ENCODE measurements at places on chromosomes 6 and 20.

- DNase-seq: no peak
These were observed 68.3 kb downstream of the ANKS1A start for GRCh38 chr6:34957231-34957783.

DNA sequence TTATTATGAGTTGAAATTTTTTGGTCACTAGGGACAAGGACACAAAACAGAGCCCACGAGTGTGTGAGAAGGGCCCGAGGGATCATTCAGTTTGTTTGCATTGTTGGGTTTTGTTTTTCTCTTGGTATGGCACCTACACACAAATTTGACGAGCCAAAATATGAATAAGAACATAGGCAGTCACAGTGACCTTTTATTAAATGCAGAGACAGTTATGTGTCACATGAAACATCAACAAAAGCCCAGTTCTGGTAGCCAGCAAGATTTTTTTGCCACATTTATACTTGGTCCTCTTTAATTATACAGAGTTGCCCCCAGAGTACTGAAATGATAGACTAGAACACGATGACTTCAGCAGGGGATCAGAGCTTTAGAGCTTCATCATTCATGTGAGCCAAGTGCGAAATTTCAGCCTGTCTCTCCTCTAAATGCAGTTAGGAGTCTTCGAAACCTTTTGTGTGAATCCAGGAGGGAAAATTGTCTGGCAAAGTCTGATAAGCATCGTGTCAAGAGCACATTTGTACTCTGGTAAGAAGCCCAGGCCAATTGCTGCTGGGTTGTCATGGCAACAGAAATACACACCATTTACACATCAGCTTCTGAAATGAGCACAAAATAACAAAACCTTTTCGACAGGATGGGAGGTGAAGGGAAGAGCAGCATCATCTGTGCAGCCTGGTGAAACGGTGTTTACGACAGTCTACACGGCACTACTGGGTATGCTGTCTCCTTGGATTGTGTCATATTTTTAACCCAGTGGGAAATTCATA lies 79.2 kb upstream of the RIPOR2 start:
- peak; percentile 81 for DNase-seq

GRCh38 chr20:7010527-7010926 lies 243.0 kb downstream of the BMP2 start:
- no peak for DNase-seq

GRCh38 chr20:62924442-62925075 lies 1.7 kb downstream of the DIDO1 start:
- peak; percentile 53 for DNase-seq

DNA sequence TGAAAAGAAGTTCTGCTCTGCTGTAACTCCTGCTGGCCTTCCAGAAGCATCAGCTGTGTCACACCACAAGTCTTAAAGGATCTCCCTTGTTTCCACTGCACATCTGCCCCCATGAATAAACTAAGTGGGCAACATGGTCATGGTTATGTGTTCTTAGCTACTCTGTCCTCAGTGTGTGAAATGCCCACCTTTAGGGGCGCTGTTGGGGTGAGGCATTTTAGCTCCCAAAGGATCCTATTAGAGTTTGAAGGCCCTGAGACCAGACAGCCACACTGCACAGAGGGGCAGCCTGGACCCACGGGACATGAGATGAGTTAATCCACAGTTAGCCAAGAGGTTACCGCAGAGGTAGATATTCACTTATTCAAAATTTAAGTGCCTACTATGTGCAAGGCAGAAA lies 294.3 kb upstream of the QKI start:
- DNase-seq: no peak

GRCh38 chr6:104940893-104941728 lies 15.8 kb upstream of the LIN28B start:
- peak; percentile 12 for DNase-seq

GRCh38 chr6:1527073-1527457 lies 82.7 kb upstream of the FOXC1 start:
- DNase-seq: peak; percentile 68

- DNase-seq: no peak
These were observed 33.8 kb downstream of the PLEKHG1 start for GRCh38 chr6:150633486-150633834.

DNA sequence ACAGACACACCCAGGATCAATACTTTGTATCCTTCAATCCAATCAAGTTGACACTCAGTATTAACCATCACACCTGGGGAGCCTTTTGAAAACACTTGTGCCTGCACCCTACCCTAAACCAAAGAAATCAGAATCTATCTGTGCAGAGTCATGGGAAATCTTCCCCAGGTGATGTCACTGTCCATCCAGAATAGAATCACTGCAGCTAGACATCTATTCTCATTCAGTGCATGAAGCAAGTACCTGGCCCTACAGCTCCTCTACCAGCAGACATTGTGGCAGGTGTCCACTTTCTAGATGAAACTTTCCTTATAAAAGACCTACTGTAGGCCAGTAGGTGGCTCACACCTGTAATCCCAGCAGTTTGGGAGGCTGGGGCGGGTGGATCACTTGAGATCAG lies 262.4 kb upstream of the MARCKS start:
- DNase-seq: no peak

- DNase-seq: no peak
These were observed 79.8 kb downstream of the DOK5 start for GRCh38 chr20:54555150-54555549.

DNA sequence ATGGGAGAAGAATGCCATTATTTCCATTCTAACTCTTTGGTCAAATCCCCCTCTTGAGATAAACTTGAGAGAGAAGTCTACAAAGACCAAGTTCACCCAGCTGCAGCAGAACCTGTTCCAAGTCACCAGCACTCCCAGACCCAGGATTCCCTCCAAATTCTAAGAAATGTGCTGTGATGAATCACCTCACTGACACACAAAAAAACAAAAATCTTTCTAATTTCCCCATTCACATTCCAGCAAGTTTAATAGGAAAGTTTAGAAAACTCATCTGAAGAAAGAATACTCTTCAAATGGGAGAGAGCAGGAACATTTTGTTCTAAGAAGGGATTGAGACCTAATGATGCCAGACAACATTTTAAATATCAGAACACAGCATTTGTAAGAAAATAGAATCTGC lies 213.6 kb upstream of the PLCB4 start:
- DNase-seq: peak; percentile 77

GRCh38 chr6:44071670-44072451 lies 55.4 kb downstream of the MRPL14 start:
- DNase-seq: peak; percentile 97

DNA sequence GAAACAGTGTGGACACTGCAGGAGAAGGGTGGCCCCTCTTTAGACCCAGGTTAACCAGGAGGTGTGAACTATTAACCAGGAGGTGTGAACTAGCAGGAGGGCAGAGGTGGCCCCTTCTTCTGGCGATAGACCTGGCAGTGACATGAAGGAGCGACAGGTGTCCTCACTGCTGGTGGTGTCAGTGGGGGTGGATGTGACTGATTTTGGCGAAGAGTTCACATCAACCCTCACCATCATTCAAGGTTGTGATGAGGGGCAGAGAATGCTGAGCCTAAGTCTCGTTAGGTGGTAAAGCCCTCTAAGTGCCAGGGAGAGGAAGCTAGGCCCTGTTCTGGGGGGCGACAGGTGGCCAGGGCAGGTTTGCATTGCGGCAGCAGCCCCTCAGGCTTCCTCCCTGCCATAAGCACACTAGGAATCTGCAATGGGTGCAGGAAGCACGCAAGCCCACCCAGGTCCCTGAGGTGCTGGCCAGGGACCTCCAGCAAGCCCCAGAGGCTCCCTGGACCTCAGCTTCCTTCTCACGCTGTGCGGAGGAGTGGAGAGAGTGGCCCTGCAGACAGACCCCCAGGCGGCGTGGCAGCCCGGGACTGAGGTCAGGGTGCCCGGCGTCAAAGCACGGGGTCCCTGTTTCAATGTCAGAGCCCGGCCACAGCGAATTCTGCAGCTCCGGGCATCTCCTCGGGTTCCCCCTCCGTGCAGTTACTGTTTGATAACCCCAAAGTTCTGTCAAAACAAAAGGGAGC lies 13.7 kb downstream of the NPEPL1 start:
- no peak for DNase-seq

DNA sequence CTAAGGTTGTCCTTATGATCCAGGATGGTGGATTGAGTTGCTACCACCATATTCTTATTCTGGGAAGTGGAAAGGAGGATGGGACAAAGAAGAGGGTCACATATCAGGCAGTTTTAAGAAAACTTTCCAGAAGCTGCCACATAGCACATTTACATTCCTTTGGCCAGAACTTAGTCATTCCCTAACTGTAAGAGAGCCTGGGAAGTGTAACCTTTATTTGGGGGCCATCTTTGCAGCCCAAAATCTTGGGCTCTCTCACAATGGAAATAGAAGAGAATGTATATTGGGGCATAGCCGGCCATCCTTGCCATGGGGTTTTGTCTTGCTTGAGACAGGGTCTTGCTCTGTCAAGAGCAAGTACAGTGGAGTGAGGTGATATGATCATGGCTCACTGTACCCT lies 8.4 kb downstream of the ZNF341 start:
- DNase-seq: peak; percentile 41

DNA sequence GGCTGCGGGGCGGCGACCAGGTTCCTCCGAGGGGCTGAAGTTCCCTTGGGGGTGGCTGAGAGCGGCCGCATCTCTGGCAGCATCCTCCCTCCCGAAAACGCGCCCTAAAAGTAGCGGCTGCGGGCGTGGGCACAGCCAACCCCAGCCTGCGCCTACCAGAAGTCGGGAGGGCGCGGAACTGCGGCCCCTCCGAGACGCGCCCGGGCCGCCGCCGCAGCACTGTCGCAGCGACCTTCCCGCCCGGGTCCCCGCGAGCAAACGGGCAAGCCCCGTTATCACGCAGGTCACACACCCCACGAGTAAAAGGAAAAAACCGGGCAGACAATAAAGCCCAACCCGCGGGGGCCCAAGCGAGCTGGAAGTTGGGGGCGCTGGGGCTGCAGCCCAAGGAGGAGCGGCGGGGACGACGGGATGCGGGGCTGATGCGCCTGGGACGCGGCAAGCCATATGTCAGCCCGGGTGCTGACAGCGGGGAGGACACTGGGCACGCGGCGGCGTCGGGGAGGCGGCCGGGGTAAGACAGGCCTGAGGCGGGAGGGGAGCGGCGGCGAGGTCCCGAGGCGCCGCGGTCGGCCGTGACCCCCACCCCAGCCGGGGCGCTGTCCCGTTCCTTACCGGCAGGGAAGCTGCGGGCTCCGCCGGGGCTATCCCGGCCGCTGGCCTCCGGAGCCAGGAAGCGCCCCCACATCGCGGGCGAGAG lies 659 bp downstream of the CEP85L start:
- no peak for DNase-seq

DNA sequence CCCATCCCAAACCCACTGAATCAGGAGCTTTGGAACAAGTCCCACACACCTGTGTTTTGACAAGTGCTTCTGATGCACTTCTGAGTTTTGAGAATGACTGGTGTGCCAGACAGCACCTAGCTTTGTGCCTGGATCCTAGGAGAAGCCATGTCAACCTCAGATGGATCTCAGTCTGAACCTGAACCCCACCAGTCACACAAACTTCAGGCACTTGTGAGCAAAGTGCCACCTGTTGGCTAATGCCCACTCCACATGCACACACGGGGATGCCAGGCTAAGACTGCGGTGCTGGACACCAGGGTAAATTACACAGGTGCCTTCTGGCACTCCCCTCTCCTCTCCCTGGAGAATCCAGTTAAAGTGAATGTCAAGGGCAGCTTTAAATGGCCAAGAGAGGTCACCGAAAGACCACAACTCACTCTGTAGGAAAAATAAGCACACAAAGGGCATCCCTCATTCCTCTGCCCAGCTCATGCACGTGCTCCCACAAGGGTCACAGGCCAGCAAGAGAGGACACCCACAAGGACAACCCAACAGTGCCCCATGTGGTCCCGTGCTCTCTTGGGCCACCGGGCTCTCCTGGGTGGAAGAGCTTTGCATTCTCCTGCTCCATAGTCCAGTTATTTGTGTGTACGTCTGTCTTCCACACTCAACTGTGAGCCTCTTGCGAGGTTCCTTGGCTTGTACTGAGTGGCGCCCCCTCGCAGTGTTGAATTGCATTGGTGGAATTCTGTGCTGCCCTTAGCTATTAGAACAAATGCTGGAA lies 45.6 kb downstream of the TAF8 start:
- peak; percentile 9 for DNase-seq

- no peak for DNase-seq
These were observed 85.6 kb downstream of the GPR6 start for GRCh38 chr6:110063594-110064263.

DNA sequence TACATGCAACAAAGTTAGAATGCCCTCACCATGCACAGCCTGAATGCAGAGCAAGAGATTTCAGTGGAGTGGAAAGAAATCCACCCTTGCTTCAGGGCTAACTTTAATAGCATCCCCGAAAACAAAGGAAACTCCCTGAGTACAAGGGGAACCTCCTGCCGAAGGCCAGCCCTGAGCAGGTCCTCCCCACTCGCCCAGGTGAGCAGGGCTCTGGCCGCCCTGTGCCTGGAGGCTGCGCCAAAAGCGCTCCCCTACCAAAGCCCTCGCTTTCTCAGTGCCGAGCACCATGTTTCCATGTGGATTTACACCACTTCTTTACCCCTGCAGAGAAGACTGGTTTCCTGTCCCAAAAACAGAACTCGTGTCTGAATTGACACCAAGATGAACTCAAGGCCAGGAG lies 61.9 kb upstream of the RPS6KA2 start:
- DNase-seq: no peak

DNA sequence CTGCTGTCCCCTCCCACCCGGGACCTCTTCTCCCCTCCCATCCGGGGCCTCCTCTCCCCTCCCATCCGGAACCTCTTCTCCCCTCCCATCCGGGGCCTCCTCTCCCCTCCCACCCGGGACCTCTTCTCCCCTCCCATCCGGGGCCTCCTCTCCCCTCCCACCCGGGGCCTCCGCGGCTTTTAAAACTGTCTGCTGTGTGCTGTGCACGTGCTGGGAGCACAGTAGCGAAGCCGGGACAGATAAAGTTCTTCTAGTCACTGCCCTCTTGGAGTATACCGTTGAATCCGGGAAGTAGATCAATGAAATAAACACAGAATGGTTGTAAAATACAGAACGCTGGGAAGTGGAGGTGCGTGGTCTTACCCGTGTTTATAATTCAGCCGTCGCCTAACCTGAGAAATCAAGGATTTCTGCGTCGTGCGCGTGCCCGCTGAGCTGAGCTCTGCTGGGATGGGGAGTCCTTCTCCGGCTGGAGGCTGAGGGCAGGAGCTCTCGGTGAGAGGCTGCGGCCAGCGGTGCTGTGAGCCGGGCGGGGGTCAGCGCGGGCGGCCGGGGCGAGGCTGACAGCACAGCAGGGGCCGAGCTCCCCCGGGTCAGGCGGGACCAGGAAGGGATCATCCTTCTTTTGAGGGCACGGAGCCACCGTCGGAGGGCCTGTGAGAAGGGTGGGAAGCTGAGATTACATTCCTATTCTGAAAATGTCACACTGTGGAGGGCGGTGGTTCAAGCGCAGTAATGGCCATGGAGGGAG lies 19.6 kb upstream of the KIF25 start:
- no peak for DNase-seq

DNA sequence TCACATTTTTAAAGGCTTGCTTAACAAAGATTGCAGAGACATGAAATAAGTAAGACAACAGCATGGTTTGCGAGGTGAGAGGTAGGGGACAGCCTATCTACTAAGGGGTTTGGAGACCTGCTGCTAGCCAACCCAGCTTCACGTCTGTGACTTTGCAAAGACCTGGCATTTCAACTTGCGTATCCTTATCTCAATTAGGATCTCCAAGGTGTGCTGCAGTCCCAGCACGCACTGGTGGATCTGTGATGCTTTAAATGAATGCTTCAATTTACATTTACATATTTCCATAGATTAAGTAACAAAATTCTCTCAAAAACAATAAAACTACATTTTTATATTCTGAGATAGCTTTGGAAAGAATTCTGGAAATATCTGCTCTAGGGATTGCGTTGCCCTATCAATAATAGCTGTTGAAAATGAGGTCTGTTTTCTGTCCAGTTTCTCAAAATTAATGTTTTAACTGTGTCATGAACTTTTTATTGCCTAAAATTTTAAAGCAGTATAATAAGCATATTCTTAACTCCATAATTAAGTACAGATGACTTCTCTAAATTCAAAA lies 124.4 kb upstream of the EDN1 start:
- DNase-seq: no peak

- peak; percentile 3 for DNase-seq
These were observed 7.9 kb downstream of the UBR2 start for GRCh38 chr6:42571611-42572342.
